ENCODE measurements at places on chromosomes 16 and 17. TPM values are rescaled to one million over a fixed set of nuclear protein-coding genes. Genes with fewer than 3 reads are reported as not detected.

The ARL16 gene
- 51.3 TPM for total RNA-seq

The NATD1 gene
- 12.2 TPM for total RNA-seq

The LGALS3BP gene
- total RNA-seq = 20.7 TPM

The FOXL1 gene
- total RNA-seq = not detected

The RASD1 gene
- total RNA-seq = 6.2 TPM

The ADAP2 gene
- total RNA-seq = 1.8 TPM

The SMTNL2 gene
- 0.79 TPM for total RNA-seq

The ELMO3 gene
- 5.6 TPM for total RNA-seq

The CHST4 gene
- total RNA-seq = 4.4 TPM

The AOC3 gene
- total RNA-seq = 0.99 TPM

The RSL1D1 gene
- 145 TPM for total RNA-seq

The LRRC75A gene
- total RNA-seq = 2.2 TPM

The SYT17 gene
- 11.2 TPM for total RNA-seq

The TBC1D26 gene
- 5.3 TPM for total RNA-seq

The ZNF594 gene
- 15.5 TPM for total RNA-seq

The PFN1 gene
- 880 TPM for total RNA-seq

The ALDH3A1 gene
- total RNA-seq = 0.42 TPM

The ITGAE gene
- 34.3 TPM for total RNA-seq

The TBX4 gene
- not detected for total RNA-seq

Data from endodermal cell (in vitro differentiated cells).